ENCODE measurements at places on chromosomes 7 and 10.

GRCh38 chr7:34338961-34339526, 319.0 kb upstream of the NPSR1 start:
- no peak for DNase-seq

GRCh38 chr10:73413108-73413527, 740 bp downstream of the ANXA7 start:
- DNase-seq: peak; percentile 76

DNA sequence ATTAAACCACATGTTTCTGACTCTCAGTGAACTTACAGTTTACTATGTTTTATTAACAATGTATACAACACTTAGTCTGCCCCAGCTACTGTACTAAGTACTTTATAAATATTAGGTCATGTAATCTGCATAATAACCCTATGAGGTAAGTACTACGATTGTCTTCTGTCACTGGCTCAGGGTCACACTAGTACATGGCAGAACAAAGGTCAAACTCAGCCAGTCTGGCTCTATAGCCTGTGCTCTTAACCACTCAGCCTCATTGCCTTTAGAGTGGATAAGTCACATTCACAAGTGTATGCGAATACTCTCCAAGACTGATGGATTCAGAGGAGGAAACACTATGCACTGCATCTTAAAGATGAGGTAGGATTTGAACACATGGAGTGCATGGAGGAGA, 252.3 kb downstream of the KCNMA1 start:
- no peak for DNase-seq

DNA sequence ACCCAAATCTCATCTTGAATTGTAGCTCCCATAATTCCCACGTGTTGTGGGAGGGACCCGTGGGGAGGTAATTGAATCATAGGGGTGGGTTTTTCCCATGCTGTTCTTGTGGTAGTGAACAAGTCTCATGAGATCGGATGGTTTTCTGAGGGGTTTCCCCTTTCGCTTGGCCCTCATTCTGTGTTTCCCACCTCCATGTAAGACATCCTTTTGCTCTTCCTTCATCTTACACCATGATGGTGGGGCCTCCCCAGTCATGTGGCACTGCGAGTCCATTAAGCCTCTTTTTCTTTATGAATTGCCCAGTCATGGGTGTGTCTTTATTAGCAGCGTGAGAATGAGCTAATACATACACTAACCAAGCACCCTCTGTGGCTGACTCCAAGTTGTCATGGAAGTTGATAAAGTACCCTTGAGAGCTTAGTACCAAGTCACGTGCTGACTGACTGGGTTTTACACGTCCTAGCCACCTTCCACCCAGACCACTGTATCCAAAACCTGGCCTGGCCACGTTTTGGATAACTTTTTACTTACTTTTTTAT, 614.4 kb downstream of the SDK1 start:
- DNase-seq: no peak

DNA sequence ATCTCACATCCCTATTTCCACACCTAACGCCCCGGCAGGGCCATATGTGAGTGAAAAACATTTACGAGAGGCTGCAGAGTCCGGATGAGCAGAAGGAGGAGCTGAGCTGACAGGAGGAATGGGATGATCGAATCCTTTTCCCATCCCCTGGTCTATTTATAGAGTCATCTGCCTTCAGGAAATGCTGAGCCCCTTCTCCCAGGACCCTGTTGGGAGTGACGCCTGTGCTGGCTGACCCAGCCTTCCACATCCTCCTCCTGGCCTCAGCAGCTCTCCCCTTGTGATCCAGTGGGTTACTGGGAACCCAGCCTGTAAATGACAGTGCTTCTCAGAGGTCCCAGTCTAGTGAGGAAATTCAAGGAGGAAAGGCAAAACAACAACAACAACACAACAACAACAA, 16.6 kb downstream of the DENND2A start:
- no peak for DNase-seq

DNA sequence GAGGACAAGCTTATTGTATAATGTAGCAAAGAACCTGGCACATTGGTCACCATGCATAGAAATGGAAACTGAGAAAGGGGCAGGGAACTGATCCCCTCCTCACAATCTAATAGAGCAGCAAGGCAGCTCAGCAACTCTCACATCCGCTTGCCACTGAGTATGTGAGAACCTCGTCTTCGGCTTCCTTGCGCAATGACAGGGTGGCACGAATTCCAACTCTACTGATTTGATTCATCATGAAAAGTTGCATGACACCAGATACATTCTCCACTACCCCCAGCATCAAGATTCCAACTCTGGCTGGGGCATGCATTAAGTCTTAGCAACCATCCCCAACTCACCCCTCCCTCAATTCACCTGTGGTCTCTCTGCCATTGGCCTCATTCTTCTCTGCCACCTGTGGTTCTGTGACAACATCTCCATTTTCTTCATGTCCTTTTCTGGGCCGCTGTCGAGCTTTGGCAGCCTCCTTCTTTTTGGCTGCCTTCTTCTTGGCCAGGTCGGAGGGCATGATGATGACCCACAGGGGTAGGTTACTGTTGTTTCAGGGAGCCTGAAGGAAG, 976 bp downstream of the ABCF2 start:
- DNase-seq: no peak

DNA sequence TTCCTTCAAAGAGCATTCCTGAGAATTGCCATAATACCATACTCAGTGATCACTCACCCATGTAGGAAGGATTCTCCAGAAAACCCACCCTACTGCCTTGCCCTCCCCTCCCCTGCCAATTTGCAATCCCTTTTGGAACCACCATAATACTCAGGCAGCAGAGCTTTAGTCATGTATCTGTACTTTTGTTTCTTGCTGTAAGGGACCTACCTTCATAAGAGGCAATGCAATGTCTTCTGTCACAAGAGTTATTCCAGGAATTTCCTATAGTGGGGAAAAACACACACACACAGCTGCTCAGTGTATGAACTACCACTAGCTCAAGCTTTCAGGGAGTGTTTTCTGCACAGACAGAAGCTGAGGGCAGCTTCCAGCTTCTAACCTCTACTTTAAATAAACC, 67.0 kb downstream of the GSAP start:
- no peak for DNase-seq

DNA sequence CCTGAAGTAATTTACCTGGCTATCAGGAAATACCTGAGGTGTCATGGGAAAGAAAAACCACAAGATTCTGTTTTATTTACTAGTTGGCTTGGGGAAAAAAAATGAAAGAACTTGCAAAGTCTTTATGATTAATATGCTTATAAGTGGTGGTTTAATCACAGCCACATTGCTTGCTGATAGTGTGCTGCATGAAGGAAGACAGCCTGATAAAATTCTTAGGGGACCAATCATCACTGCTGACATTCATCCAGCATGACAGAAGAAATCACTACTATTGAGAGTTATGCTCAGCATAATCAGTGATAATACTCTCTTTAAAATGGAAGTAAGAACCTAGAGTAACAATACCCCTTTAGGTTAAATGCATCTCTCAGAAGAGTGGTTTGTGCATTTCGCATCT, 150.2 kb upstream of the LRRN3 start:
- no peak for DNase-seq

- no peak for DNase-seq
These were observed 121.4 kb downstream of the DNAJB6 start for GRCh38 chr7:157458254-157458633.

DNA sequence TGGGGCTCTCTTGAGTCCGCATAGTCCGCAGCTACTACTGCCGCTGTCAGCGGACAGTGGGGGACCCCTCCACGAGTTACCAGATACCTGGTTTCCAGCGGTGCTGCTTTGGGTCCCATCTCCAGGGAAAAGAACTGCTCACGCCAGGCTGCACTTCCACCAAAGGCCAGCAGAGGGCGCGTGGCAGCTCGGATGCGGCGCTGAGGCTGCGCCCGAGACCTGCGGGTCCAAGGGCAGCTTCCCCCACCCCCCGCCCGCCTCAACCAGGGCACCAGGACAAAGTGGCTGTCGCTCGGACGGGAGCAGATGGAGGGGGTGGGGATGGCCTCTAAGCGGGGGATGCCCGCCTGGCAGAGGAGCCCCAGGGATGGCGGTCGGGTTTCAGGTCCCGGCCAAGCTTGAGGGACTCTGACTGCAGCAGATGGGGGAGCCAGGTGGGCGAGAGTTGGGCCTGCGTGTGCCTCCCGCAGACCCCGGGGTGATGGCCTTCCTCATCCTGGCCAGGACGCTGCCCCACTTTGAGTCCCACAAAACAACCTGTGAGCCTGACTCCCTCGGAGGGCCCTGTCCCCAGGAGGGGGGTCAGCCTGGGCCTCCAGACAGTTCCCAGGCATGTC, 23.8 kb upstream of the ZNF735 start:
- peak; percentile 9 for DNase-seq

GRCh38 chr10:62463364-62463763, 89.2 kb downstream of the ZNF365 start:
- DNase-seq: no peak

GRCh38 chr7:3207387-3207902, 93.6 kb upstream of the SDK1 start:
- DNase-seq: no peak

- DNase-seq: no peak
These were observed 119.7 kb downstream of the SND1 start for GRCh38 chr7:127771707-127772106.

DNA sequence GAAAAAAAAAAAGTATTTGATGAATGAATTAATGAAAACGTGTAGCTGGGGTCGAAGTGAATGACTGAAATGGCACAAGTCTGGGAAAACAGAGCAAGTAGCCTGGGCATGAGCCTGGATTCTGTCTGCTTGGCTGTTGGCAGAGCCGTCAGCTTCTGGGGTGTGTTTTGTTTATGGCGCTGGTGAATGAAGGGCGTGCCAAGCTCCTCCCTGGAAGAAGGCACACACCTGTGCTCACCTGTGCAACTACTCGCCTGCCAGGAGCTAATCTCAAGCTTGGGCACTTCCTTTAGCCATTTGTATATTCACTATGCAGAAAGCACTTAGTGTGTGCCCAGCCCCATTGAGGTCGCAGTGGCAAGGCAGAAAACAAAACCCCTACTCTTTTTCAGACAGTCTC, 74.1 kb downstream of the GTF2IRD1 start:
- no peak for DNase-seq

DNA sequence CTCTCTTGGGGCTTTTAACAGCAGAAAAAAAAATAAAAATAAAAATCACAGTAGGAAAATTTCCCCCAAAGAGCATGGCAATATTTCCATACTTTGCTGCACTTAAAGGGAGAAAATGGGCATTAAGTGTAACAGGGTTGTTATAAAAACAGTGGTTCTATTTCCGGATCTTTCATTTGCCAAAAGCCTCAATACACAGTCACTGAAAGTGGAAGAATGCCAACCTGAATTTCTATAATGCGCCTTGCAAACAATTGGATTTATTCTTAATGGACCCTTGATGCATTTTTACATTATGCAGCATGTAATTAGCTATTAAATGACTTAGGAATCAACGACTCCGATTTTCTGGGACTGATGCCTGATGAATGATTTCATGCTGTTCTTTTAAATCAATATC, 127.6 kb upstream of the NANOS1 start:
- no peak for DNase-seq

- DNase-seq: no peak
These were observed 64.8 kb downstream of the OAT start for GRCh38 chr10:124353896-124354295.
